BJ (cell line): ENCODE measurements at places on chromosomes 4 and X.

GRCh38 chr4:167109859-167110258 is 124.4 kb downstream of the SPOCK3 start:
- no peak for DNase-seq

DNA sequence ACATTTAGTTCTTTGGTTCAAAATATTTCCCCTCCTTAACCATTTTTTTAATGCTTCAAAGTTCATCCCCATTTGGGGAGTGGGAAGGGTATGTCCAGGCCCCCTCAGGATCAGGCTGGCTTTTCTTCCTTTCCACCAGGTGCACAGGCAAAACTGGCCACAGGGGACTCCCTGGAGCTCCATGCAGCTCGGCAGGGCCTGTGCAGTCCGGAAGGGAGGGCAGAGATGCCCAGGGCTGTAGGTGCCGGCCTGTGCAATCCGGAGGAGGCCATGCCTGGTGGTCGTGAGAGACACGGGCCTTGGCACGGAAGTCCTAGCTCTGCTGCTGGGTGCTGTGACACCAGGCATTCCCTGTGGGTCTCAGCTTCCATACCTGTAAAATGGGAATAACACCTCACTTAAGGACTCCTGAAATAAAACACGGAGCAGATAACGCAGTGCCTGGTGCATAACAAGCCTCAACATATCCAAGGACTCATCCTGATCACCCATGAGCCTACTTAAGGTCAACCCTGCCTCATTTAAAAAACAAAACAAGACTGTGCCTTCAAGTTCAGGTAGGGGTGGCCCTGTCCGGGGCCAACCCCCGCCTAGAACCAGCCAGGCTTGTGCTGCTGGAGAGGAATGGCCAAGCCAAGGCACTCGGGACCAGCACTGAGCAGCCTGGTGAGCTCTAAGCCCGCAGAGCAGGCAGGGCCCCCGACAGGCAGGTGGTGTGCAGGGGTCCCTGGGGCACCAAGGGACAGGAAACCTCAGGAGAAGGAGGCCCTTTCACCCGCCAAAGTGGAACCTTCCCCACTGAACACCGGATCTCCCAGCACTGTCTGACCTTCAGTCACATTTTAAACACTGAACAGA is 21.2 kb upstream of the CYP4V2 start:
- no peak for DNase-seq

GRCh38 chr4:158624889-158625478 is 46.7 kb downstream of the C4orf46 start:
- DNase-seq, result no peak

GRCh38 chr4:88628746-88629145 is 36.5 kb downstream of the HERC3 start:
- no peak for DNase-seq

DNA sequence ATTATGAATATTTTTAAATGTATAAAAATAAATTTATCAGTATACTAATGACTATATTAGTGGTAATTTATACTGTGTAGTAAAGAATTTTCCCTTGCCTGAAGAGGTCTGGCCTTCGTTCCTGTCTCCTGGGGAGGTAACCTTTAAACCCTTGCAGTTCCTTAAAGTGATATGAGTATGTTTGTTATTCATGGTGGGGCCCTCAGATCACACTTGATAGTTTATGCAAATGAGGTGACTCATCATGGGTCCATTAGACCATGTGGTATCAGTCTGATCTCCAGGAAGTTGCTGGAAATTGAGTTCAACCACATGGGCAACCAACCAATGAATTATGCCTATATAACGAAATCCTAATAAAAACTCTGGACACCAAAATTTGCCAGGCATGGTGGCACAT is 904.1 kb downstream of the RPA4 start:
- DNase-seq, result no peak

DNA sequence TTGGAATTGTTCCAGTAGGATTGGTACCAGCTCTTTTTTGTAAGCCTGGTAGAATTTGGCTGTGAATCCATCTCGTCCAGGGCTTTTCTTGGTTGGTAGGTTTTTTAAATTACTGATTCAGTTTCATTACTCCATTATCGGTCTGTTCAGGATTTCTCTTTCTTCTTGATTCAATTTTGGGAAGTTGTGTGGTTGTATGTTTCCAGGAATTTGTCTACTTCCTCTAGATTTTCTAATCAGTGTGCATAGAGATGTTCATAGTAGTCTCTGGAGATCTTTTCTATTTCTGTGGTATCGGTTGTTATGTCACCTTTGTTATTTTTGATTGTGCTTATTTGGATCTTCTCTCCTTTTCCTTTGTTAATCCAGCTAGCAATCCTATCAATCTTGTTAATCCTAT is 248.7 kb downstream of the ARHGAP10 start:
- no peak for DNase-seq

- no peak for DNase-seq
Observed at GRCh38 chr4:7043284-7044136, at the start of gene TADA2B. TADA2B (plus strand) TSS chr4:7043372; CDS start chr4:7043580, 208 bp downstream.
